Mesenchymal stem cell (in vitro differentiated cells and primary cell): ENCODE measurements at places on chromosomes 4 and X.

- no peaks in the 10 kb centered on the region for H3K4me1 ChIP-seq
- H3K4me3 ChIP-seq, result peak within 1 kb of the TSS; percentile 83
- peak; percentile 71 for DNase-seq
- H3K27ac ChIP-seq, result peak within 1 kb of the TSS; percentile 35
These were observed at the start of gene MORC4 for GRCh38 chrX:107000013-107000515. Gene MORC4 (minus strand): TSS chrX:107000212. CDS start chrX:106999969, 243 bp downstream.

DNA sequence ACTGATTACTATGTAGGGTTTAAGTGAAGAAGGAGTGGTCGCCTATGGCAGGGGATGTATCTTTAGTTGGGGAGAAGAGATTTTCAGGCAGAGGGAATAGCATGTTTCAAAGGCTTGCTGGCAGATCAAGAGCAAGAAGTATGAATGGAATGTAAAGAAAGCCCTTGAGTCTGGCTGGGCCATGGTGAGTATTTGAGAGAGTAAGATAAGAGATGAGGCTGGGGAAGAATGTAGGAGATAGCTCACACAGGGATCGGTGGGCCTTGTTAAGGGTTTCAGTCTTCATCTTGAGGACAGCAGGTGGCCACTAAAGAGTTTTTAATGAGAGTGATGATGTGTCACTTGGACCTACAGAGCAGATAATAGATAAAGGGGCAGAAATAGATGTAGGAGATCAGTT is 319.1 kb upstream of the RPS6KA3 start:
- H3K4me1 ChIP-seq, result no peaks in the 10 kb centered on the region
- H3K27ac ChIP-seq, result no peak overlapping the region
- no peak for DNase-seq
- H3K36me3 ChIP-seq, result no peaks in the 10 kb centered on the region

- peak; percentile 0 for DNase-seq
- H3K4me3 ChIP-seq, result no peak overlapping the region
- H3K27me3 ChIP-seq, result no peaks in the 10 kb centered on the region
These were observed 655.1 kb upstream of the ADGRL3 start for GRCh38 chr4:60544981-60545380.

DNA sequence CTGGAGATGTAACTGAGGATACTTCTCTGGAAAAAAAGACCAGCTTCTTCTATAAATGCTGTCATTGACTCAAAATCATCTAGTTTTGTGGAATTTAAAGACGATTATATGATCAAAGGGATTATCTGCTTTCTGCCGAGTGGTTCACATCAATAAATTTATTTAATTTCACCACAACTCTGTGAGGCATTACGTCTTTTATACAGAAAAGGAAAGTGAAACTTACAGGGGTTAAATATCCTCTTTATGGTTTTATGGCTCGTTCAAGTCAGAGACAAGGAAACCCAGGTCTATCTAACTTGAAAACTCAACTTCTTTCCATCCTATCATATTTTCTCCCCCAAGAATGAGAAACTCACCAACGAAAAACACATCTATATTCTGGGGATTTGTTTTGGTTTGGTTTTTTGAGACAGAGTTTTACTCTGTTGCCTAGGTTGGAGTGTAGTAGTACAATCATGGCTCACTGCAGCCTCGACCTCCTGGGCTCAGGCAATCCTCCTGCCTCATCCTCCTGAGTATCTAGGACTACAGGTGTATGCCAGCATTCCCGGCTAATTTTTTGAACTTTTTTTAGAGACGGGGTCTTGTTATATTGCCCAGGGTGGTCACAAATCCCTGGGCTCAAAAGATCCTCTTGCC is 377.9 kb upstream of the EMCN start:
- no peaks in the 10 kb centered on the region for H3K36me3 ChIP-seq
- peak; percentile 18 for DNase-seq
- H3K4me1 ChIP-seq, result no peaks in the 10 kb centered on the region
- H3K4me3 ChIP-seq, result no peak overlapping the region
- no peak overlapping the region for H3K27ac ChIP-seq
- H3K27me3 ChIP-seq, result no peaks in the 10 kb centered on the region

DNA sequence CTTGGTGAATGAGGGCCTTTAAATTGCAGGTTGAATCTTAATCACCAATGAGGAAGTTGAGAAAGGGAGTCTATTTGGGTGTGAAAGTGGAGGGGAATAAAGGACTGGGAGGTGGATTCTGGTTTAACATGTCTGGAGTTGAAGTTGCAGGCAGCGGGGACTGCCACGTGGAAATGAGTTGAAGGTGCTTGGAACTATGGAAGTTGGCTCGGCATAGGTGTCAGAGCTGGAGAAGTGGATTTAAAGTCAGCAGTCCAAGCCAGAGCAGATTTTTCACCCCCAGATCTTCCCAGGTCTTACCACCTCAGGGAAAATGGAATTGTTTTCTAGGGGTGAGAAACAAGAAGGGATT is 44.9 kb downstream of the TIGD4 start:
- no peak for DNase-seq
- H3K27ac ChIP-seq, result no peak overlapping the region
- peaks cover 3% of the 10 kb centered on the region for H3K4me1 ChIP-seq
- no peaks in the 10 kb centered on the region for H3K36me3 ChIP-seq

DNA sequence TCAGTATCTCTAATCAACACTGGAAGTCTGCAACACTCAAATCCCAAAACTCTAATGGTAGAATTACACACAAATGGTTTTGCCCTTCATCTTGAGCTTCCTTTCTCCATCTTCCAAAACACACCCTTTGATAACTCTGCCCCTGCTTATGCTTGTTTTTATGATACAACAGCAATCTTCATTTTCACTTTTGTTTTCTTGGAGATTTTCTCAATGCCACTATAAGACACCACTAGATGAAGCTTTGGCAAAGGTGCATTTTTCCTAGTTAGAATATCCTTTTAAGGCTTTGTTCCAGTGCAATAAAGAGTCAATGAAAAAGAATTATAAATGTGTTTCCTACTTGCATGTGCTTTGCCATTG is 472.4 kb upstream of the NWD2 start:
- no peaks in the 10 kb centered on the region for H3K27me3 ChIP-seq
- H3K4me3 ChIP-seq, result no peak overlapping the region
- no peak overlapping the region for H3K27ac ChIP-seq
- H3K4me1 ChIP-seq, result no peaks in the 10 kb centered on the region

GRCh38 chr4:152117933-152118507 is 357.2 kb upstream of the GATB start:
- H3K4me3 ChIP-seq, result no peak overlapping the region
- no peak overlapping the region for H3K27ac ChIP-seq
- H3K36me3 ChIP-seq, result no peaks in the 10 kb centered on the region
- no peaks in the 10 kb centered on the region for H3K4me1 ChIP-seq
- DNase-seq, result no peak

DNA sequence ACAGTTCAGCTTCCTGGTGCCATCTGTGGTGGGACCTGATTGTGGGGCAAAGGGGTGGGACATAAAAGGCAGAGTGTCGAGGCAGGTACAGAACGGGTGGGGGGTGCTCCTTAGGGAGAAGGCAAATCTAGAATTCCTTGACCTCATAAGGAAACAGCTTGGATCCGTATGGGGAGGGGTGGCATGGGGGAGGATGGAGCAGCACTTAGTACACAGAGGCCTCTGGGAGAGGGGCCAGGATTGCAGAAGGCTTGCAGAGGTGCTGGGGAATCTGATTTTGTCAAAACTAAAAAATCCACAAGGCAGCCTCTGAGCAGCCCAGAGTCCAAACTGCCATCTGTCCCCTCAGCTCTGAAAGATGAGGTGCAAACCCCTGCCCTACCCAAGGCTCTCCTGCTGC is 2.3 kb upstream of the EMD start:
- H3K36me3 ChIP-seq, result peaks cover 7% of the 10 kb centered on the region
- H3K27ac ChIP-seq, result no peak overlapping the region

DNA sequence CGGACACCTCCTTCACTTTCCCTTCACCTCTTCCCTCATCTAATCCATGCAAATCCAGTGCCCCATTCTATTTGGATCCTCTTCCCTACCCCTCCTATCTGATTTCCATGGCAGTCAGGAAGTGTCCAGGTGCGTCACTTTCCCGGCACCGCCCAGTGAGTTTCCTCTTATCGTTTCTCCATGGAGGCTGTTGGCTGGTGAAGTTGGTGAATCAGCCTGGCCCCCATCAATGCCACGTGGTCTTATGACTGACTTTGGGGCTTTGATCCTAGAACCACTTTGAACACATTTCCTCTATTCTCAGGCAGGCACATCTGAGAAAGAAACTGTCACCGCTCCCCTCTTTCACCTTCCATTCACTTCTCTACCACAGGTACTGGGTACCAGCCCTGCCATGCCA is 137.8 kb downstream of the CEP135 start:
- H3K27me3 ChIP-seq, result no peaks in the 10 kb centered on the region
- DNase-seq, result no peak
- H3K4me3 ChIP-seq, result no peak overlapping the region
- H3K4me1 ChIP-seq, result peaks cover 3% of the 10 kb centered on the region

- no peaks in the 10 kb centered on the region for H3K36me3 ChIP-seq
- H3K4me3 ChIP-seq, result no peak overlapping the region
- H3K4me1 ChIP-seq, result no peaks in the 10 kb centered on the region
- H3K27ac ChIP-seq, result no peak overlapping the region
- DNase-seq, result no peak
These were observed 463.5 kb upstream of the CXorf51B start for GRCh38 chrX:146346102-146346501.

DNA sequence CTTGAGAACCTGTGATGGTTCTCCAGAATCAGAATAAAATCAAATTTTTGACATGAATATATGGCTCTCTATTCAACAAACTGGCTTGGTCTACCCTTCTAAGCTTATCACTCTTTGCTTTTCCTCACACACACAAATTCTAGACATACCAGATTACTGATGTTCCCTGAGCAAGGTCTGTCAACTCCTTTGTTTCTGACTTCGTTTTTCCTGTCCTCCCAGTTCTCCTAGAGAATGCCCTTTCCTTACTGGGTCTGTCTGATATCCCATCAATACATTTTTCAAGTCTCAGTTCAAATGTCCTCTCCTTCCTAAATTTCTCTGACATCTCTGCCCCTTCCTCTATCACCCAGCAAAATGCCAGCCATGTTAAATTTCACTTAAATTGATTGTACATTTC is 202.1 kb upstream of the IGFBP7 start:
- no peak for DNase-seq
- H3K36me3 ChIP-seq, result no peaks in the 10 kb centered on the region
- no peaks in the 10 kb centered on the region for H3K27me3 ChIP-seq
- no peak overlapping the region for H3K4me3 ChIP-seq
- no peaks in the 10 kb centered on the region for H3K4me1 ChIP-seq
- no peak overlapping the region for H3K27ac ChIP-seq

- H3K4me3 ChIP-seq, result no peak overlapping the region
- DNase-seq, result no peak
- no peaks in the 10 kb centered on the region for H3K4me1 ChIP-seq
- H3K36me3 ChIP-seq, result no peaks in the 10 kb centered on the region
- H3K27ac ChIP-seq, result no peak overlapping the region
These were observed 102.0 kb downstream of the HDAC8 start for GRCh38 chrX:72470532-72471223.
